ENCODE measurements at places on chromosomes 1 and 21. TPM values are rescaled to one million over a fixed set of nuclear protein-coding genes. Genes with fewer than 3 reads are reported as not detected.

DNA sequence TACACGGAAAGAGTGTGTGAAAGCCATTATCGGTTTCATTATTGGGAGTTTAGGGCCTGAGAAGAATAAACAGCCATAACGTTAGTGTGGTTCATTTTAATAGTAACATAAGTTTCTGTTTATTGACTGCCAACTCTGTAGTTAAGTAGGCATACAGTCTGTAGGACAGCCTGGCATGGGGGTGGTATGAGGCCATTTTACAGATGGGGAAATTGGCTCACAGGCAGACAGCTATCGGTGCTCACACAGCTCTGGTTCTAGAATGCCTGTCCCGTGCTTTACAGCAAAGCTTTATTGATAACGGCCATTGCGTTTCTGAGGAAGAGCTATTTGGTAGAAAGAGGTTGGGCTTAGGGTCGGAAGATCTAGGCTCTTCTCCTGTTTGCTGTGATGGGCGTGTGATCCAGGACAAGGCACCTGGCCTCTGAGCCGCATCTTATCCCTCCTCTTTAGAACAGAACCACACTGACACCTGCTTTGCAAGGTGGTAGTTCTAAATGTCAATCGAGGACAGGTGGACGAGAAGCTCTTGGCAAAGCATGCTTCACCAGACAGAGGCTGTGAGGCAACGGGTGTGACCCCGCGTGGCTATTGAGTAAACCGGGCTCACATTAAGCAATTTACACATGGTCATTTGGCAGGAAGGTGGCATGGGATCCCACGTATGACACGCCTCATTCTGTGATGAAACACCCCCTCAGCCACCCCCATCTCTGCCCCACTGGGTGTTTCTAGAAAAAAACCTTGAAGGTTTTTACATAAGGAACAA lies 14.9 kb downstream of the ETS2 start:
- no peaks in the 10 kb centered on the region for H3K27me3 ChIP-seq
- H3K36me3 ChIP-seq = peaks cover 66% of the 10 kb centered on the region
- H3K4me3 ChIP-seq = no peak overlapping the region
- no peaks in the 10 kb centered on the region for H3K4me1 ChIP-seq
- DNase-seq = no peak
- H3K27ac ChIP-seq = no peak overlapping the region

DNA sequence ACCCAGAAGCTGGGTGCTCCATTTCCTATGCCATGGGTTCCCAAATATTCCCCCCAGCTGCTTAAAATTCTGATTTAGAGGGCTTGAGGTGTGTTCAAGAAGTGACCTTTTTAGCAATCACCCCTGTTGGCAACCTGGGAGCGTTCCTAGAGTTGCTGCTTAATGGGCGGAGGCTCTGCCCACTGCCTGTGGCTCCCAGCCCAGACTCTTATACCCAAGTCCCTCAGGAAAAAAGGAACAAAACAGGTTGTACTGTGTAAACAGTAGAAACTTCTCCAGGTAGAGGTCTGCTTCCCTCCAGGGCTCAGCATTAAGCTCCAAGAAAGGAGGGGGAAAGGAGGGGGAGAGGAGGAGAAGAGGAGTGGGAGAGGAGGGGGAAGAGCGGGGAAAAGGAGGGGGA lies 14.6 kb upstream of the TENT5C start:
- no peak for DNase-seq
- no peaks in the 10 kb centered on the region for H3K36me3 ChIP-seq
- H3K27ac ChIP-seq = no peak overlapping the region
- no peaks in the 10 kb centered on the region for H3K4me1 ChIP-seq
- no peaks in the 10 kb centered on the region for H3K27me3 ChIP-seq

DNA sequence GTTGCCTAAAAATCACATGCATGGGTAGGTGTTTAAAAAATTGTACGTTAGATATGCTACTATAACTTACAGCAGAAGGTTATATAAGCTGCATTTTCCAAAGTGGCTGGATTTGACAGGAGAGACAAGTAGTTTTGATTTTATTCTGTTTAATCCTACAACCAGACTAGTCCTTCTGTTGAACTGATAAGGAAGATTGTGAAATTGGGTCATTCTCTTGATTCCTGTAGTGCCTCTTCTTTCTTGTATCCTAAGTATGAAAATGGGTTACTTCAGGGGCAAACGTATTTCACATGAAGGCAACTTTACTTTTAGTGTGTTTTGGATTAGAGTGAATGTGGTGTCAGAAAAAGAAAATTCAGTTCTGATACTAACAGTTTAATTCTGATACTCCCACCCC lies 19.0 kb downstream of the CDC42 start:
- H3K27ac ChIP-seq = peak overlapping the region; percentile 50
- H3K4me1 ChIP-seq = peaks cover 69% of the 10 kb centered on the region
- no peaks in the 10 kb centered on the region for H3K27me3 ChIP-seq

DNA sequence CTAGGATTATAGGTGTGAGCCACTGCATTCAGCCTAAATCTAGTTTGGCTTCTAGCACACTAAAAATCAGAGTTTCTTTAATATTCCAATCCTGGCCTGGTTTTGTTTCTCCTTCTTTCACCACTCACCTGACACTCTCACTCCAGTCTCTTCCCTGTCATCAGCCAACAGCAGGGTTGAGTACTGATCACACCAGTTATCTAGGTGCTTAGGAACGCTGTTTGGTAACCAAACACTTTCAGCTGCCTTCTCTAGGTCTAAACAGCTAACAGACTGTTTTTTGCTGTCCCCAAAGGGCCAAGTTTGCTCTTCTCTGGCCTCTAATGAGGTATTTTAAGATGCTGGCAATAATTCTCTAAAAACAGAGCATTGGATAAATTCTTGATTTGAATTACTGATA lies 17.7 kb upstream of the FRRS1 start:
- no peak overlapping the region for H3K27ac ChIP-seq
- peak overlapping the region; percentile 35 for H3K4me3 ChIP-seq
- peaks cover 22% of the 10 kb centered on the region for H3K4me1 ChIP-seq
- peaks cover 56% of the 10 kb centered on the region for H3K27me3 ChIP-seq
- no peak for DNase-seq

DNA sequence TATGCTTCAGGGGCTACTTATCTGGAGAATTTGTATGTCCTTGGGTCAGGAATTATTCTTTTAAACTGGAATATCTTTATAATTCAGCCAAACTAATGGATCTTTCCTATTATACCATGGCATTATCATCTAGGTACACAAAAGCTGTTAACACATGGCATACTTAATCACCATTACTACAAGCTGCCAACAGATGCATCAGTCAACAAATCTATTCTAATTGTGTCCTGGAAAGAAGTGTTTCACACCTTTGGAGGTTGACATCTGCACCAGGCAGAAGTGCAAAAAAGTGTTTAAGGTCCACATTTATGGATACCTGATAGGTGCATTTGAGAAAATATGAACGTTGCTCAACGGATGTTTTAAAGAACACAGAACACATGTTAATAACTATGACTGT lies 470.2 kb upstream of the ADGRL2 start:
- no peaks in the 10 kb centered on the region for H3K27me3 ChIP-seq
- no peak for DNase-seq
- no peaks in the 10 kb centered on the region for H3K4me1 ChIP-seq
- no peak overlapping the region for H3K4me3 ChIP-seq

- no peak for DNase-seq
- no peaks in the 10 kb centered on the region for H3K36me3 ChIP-seq
Observed at GRCh38 chr1:154837672-154838171, 32.4 kb downstream of the KCNN3 start.

- H3K36me3 ChIP-seq = no peaks in the 10 kb centered on the region
- no peak for DNase-seq
- H3K4me1 ChIP-seq = peaks cover 5% of the 10 kb centered on the region
- no peak overlapping the region for H3K4me3 ChIP-seq
- peaks cover 6% of the 10 kb centered on the region for H3K27me3 ChIP-seq
Observed at GRCh38 chr1:19547814-19548213, 62.5 kb upstream of the CAPZB start.

DNA sequence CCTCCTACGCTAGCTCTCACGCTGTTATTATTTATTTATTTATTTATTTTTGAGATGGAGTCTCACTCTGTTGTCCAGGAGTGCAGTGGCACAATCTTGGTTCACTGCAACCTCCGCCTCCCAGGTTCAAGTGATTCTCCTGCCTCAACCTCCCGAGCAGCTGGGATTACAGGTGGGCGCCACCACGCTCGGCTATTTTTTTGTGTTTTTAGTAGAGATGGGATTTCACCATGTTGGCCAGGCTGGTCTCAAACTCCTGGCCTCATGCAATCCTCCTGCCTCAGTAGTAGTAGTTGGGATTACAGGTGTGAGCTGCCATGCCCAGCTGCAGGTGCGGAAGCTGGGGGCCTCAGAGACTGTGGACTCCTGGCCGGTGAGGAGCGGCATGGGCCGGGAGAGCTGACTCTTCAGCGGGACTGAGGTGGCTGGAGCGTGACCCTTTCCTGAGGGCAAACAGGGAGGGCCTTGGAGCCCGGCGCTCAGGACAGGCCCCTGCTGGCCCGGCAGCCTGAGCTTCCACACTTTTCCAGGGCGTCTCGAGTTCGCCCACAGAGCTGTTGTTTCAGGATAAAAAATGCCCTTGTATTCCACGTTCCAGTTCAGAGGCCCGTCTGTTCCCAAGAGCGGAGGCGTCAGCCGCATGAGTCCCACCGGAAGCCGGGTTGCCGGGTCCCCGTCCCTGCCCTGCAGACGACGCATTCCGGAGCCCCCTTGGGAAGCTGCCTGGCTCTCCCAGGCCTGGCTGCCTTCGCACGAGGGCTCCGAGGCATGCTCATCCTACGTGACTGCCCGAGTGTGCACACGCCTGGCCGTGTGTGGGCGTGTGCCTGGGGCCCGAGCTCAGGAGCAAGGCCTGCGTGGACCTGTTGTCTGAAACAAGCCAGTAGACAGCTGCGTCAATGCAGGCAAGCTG lies 126.2 kb downstream of the SIK1 start:
- no peak overlapping the region for H3K4me3 ChIP-seq
- DNase-seq = no peak
- no peak overlapping the region for H3K27ac ChIP-seq
- no peaks in the 10 kb centered on the region for H3K36me3 ChIP-seq

DNA sequence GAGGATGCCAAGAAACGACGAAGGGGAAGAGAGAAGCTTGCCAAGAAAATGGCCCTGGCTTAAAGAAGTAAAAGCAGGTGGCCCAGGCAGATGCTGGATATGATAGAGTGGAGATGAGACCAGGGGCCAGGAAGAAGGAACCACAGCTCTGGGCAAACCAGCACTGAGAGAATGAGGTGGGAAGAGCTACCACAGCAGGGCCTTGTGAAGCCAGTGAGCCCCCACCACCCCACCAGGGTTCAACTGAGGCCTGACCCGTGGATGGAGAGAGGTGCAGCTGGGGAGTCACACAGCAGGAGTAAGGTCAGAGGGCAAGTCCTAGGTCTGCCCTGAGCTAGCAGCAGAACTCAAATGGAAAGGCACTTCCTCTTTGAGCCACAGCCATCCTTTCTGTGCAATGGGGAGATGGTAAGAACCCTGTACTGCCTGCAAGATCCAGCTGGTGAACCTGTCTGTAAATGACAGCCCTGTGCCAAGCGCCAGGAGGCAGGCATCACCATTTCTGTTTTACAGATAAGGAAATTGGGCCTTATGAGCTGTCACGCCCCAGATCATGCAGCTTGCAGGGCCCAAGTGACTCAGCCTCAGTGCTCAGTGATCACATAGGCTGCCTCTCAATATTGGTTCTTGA lies 8.5 kb downstream of the SH3BGRL3 start:
- peak overlapping the region; percentile 97 for H3K27ac ChIP-seq
- H3K36me3 ChIP-seq = peaks cover 35% of the 10 kb centered on the region
- H3K4me3 ChIP-seq = peak overlapping the region; percentile 35
- DNase-seq = peak; percentile 68
- no peaks in the 10 kb centered on the region for H3K27me3 ChIP-seq

- H3K36me3 ChIP-seq = no peaks in the 10 kb centered on the region
- H3K27ac ChIP-seq = no peak overlapping the region
- H3K27me3 ChIP-seq = peaks cover 10% of the 10 kb centered on the region
- no peaks in the 10 kb centered on the region for H3K4me1 ChIP-seq
- no peak overlapping the region for H3K4me3 ChIP-seq
Observed at GRCh38 chr1:55541296-55541695, 326.1 kb upstream of the USP24 start.

- peak overlapping the region; percentile 90 for H3K27ac ChIP-seq
- peaks cover 32% of the 10 kb centered on the region for H3K36me3 ChIP-seq
- H3K4me3 ChIP-seq = peak overlapping the region; percentile 67
- DNase-seq = no peak
Observed at GRCh38 chr1:234601301-234602017, 8.5 kb downstream of the IRF2BP2 start.

GRCh38 chr21:40282912-40283886 lies 416.0 kb downstream of the PCP4 start:
- DNase-seq = no peak
- H3K4me3 ChIP-seq = no peak overlapping the region
- H3K36me3 ChIP-seq = no peaks in the 10 kb centered on the region
- no peaks in the 10 kb centered on the region for H3K4me1 ChIP-seq
- no peak overlapping the region for H3K27ac ChIP-seq

- H3K4me1 ChIP-seq = no peaks in the 10 kb centered on the region
- no peaks in the 10 kb centered on the region for H3K36me3 ChIP-seq
- no peak overlapping the region for H3K4me3 ChIP-seq
- H3K27me3 ChIP-seq = no peaks in the 10 kb centered on the region
Observed at GRCh38 chr1:202023001-202023433, 12.6 kb downstream of the ELF3 start.

- H3K36me3 ChIP-seq = no peaks in the 10 kb centered on the region
- H3K27ac ChIP-seq = no peak overlapping the region
- H3K4me3 ChIP-seq = no peak overlapping the region
- H3K27me3 ChIP-seq = no peaks in the 10 kb centered on the region
- DNase-seq = no peak
- H3K4me1 ChIP-seq = no peaks in the 10 kb centered on the region
Observed at GRCh38 chr1:195973311-195973904, 634.8 kb downstream of the KCNT2 start.

DNA sequence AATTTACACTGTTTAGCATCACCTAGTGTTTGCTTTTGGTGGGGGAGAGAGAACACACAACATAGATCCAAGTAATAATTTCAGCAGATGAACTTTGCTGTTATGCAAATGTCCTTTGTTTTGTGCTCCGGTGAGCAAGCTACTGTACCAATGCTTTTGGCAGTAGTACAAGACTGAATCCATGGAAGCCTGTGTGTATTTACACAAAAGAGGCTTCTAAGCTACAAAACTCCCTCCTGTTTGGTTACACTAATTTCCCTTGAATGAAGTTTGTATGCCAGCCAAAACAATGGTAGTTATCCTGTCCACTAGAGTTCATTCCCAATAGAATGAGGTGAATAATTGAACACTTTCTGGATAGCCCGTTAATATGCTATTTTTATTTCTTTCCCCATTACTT lies 320.5 kb downstream of the KCTD3 start:
- H3K27me3 ChIP-seq = no peaks in the 10 kb centered on the region
- no peak overlapping the region for H3K4me3 ChIP-seq
- H3K27ac ChIP-seq = no peak overlapping the region
- no peak for DNase-seq

GRCh38 chr1:109241841-109242345 lies 7.4 kb upstream of the CELSR2 start:
- H3K27me3 ChIP-seq = peaks cover 4% of the 10 kb centered on the region
- no peak for DNase-seq
- H3K36me3 ChIP-seq = peaks cover 1% of the 10 kb centered on the region
- peak overlapping the region; percentile 26 for H3K27ac ChIP-seq
- H3K4me1 ChIP-seq = peaks cover 14% of the 10 kb centered on the region

CD84 gene
- 13.5 TPM for total RNA-seq

NR1I3 gene
- not detected for total RNA-seq

EPB41 gene
- total RNA-seq = 77.1 TPM

FOXO6 gene
- total RNA-seq = 0.19 TPM

PCP4L1 gene
- total RNA-seq = 0.80 TPM
